ENCODE measurements at places on chromosomes 2 and 18. TPM values are rescaled to one million over a fixed set of nuclear protein-coding genes. Genes with fewer than 3 reads are reported as not detected.
A peak's percentile ranks its signal among the peaks of the same experiment; 100 is the strongest.

- peak; percentile 31 for DNase-seq
Measured at GRCh38 chr2:127107622-127107999, 657 bp upstream of the BIN1 start.

DNA sequence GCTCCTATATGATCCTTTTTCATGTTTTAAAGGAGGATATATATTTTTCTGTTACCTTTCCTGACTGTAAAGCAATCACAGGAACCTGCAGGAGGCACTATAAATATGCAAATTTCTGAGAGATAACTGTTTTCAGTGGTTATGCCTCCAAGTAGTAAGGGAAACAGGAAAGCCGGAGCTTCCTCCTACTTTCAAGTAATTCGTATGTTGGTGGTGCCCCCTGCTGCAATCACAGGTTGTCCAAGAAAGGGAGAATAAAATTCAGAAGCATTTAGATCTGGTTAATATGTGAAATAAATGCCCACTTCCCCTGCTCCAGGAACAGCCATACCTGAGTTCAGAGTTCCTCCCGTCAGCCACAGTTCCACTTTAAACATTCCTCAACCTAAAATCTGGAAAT, 12.0 kb upstream of the BCL11A start:
- DNase-seq, result no peak

SDC1 gene
- total RNA-seq, result 159 TPM

DNA sequence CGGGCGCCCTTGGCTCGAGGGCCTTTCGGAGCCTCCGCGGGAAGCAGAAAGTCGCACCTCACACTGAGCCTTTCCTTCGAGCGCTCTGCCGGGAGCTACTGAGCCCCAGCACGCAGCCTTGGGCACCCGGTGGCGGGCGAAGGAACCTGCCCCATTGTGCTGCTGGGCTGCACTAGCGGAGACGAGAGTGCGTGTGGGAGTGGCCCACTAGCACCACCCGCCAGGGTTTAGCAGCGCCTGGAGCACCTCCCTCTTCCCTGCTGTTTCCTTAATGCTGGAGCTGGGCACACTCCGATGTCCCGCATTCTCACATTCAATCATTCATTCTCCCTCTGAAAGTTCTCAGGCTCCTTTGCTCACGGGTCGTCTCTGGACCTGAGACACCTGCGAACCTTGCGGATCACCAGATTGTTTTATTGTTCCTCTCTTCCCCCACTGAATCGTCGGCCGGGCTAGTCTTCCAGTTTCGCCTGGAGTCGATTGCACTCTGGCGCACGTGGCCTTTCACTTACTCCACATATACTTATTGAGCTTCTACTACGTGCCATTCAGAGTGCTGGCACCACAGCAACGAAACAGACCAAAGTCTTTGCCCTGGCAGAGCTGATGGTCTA, 8.5 kb upstream of the PAX3 start:
- DNase-seq, result no peak

Measured in left colon (tissue), 2 donors.